Regular cardiac myocyte (primary cell): ENCODE measurements at places on chromosomes 4 and X. TPM values are rescaled to one million over a fixed set of nuclear protein-coding genes. Genes with fewer than 3 reads are reported as not detected.

The TRMT10A gene
- 6.8 and 11.5 TPM in 2 replicates for total RNA-seq

The RPS6KA6 gene
- 2.3 and 2.5 TPM in 2 replicates for total RNA-seq

The KCND1 gene
- total RNA-seq = 0.56 and 0.58 TPM in 2 replicates

The CENPVL2 gene
- total RNA-seq = not detected in 2 replicates

The MOSPD2 gene
- 10.9 and 17.5 TPM in 2 replicates for total RNA-seq

The KLF8 gene
- total RNA-seq = 1.9 and 2.3 TPM in 2 replicates

The SMIM31 gene
- not detected in 2 replicates for total RNA-seq

The KIAA1210 gene
- total RNA-seq = not detected in 2 replicates

The GAGE12J gene
- not detected in 2 replicates for total RNA-seq

The KLF3 gene
- 7.6 and 9.8 TPM in 2 replicates for total RNA-seq

The MAP7D2 gene
- total RNA-seq = 0.38 and 0.56 TPM in 2 replicates

The RASL11B gene
- 0.19 and 0.28 TPM in 2 replicates for total RNA-seq

The ARSJ gene
- 51.3 and 65.8 TPM in 2 replicates for total RNA-seq

The KLB gene
- under 0.01 TPM in 1 of 2 replicates, not detected in the other for total RNA-seq

The MECP2 gene
- 15.3 and 27.6 TPM in 2 replicates for total RNA-seq

The TLR3 gene
- total RNA-seq = 3.6 and 7.0 TPM in 2 replicates

The VAMP7 gene
- 42.6 and 47.2 TPM in 2 replicates for total RNA-seq

The GLUD2 gene
- 1.1 and 1.2 TPM in 2 replicates for total RNA-seq

The F8A2 gene
- not detected in 2 replicates for total RNA-seq

The PGAM4 gene
- not detected in 2 replicates for total RNA-seq

The TSPAN5 gene
- total RNA-seq = 52.1 and 65.9 TPM in 2 replicates

The ZNF711 gene
- total RNA-seq = 0.28 and 0.38 TPM in 2 replicates

The MAOB gene
- total RNA-seq = under 0.01 and 0.56 TPM in 2 replicates

The NLGN4X gene
- under 0.01 TPM in 2 replicates for total RNA-seq

The NIPAL1 gene
- 1.4 and 2.9 TPM in 2 replicates for total RNA-seq

The COL4A6 gene
- 3.7 and 4.6 TPM in 2 replicates for total RNA-seq

The GPR143 gene
- under 0.01 and 0.19 TPM in 2 replicates for total RNA-seq

The CCKAR gene
- under 0.01 TPM in 1 of 2 replicates, not detected in the other for total RNA-seq

The FOXP3 gene
- total RNA-seq = under 0.01 TPM in 1 of 2 replicates, not detected in the other

The SSX4 gene
- not detected in 2 replicates for total RNA-seq

The H2BW2 gene
- total RNA-seq = not detected in 2 replicates

The HMX1 gene
- total RNA-seq = under 0.01 TPM in 1 of 2 replicates, not detected in the other

The CSAG2 gene
- total RNA-seq = not detected in 2 replicates

The PRKG2 gene
- total RNA-seq = 4.0 and 18.9 TPM in 2 replicates

The IL13RA2 gene
- total RNA-seq = 0.38 and 1.1 TPM in 2 replicates

The PPP1R2C gene
- not detected in 2 replicates for total RNA-seq

The TTC29 gene
- not detected in 2 replicates for total RNA-seq

The BMX gene
- 0.38 and 0.56 TPM in 2 replicates for total RNA-seq

The MANBA gene
- 24.9 and 120 TPM in 2 replicates for total RNA-seq

The PRSS12 gene
- 9.3 and 14.6 TPM in 2 replicates for total RNA-seq

The AMER1 gene
- 1.1 and 1.2 TPM in 2 replicates for total RNA-seq

The RNF175 gene
- not detected in 2 replicates for total RNA-seq

The MEPE gene
- total RNA-seq = not detected in 2 replicates

The DCAF4L1 gene
- under 0.01 and 0.19 TPM in 2 replicates for total RNA-seq

The PARM1 gene
- total RNA-seq = 0.38 and 0.56 TPM in 2 replicates

The ARHGEF6 gene
- 6.3 and 18.0 TPM in 2 replicates for total RNA-seq

The MAGEA9B gene
- total RNA-seq = not detected in 2 replicates

The FAM53A gene
- total RNA-seq = 0.58 and 4.5 TPM in 2 replicates

The SPANXN3 gene
- not detected in 2 replicates for total RNA-seq

The DUX4 gene
- not detected in 2 replicates for total RNA-seq

The ADGRL3 gene
- 5.0 and 14.1 TPM in 2 replicates for total RNA-seq

The SOWAHD gene
- 0.28 TPM in 1 of 2 replicates, not detected in the other for total RNA-seq

The CLDN34 gene
- total RNA-seq = not detected in 2 replicates
